ENCODE measurements at places on chromosomes 3 and 15.

DNA sequence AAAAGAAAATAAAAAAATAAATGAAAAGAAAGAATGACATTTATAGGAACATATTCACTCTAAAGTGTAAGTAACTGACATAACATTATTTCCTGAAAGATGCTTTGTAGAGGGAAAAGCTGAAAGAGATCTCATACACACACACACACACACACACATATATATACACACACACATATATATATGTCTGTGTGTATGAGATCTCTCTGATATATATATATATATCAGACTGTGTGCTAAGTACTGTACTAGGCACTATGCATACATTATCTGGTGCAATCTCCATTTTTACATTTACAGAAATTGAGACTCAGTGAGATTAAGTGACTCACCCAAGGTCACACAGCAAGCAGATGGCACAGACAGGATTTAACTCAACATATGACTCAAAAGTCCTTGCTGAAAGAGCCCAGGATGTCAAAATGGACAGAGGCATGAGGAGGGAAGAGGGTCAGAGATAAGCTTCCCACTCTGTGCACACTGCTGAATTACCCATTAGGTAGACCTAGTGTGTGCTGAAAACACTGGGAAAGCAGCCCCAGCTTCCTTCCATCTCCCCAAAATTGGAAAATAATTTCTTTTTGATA, 15.0 kb downstream of the BHLHE40 start:
- no peak for DNase-seq

DNA sequence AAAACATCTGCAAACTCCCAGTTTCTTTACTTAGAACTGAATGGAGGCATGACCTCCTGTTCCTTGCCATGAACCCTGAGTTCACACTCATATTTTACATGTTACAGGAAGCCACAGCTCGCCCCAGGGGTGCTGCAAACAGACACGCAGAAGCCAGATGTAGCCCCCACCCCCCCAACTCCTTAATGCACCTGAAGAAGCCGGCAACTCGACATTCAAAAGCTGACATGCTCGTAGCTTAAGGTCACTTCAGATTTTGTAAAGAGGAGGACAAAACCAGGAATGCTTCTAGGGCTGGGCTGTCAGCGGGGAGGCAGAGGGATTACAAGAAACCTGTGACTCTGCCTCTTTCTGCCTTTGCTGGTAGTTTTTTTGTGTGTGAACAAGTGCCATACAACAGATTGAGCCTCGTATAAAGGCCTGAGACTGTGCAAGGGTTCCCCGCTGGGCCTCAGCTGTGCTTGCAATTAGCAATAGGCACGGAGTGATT, 42.0 kb upstream of the FEZF2 start:
- no peak for DNase-seq

- no peak for DNase-seq
Observed at GRCh38 chr15:75688831-75689230, 23.8 kb downstream of the CSPG4 start.

DNA sequence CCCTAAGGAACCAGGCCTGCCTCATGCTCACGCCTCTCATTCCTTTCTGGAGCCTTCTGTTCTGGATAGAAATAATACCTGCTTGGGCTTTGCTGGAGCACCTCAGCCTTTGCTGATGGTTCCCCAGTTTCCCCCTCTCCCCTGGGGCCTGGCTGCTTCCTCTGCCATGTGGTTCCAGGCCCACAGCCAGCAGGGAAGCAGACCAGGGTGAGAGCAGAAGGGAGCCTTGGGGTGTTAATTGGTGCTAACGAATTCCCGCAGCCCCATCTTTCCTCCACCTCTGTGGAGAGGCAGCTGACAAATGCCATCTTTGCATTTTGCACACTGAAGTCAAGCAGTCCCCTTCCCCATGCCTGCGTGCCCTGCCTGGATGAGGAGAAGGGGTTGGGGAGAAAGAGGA, 13.1 kb upstream of the CORO2B start:
- DNase-seq, result no peak

DNA sequence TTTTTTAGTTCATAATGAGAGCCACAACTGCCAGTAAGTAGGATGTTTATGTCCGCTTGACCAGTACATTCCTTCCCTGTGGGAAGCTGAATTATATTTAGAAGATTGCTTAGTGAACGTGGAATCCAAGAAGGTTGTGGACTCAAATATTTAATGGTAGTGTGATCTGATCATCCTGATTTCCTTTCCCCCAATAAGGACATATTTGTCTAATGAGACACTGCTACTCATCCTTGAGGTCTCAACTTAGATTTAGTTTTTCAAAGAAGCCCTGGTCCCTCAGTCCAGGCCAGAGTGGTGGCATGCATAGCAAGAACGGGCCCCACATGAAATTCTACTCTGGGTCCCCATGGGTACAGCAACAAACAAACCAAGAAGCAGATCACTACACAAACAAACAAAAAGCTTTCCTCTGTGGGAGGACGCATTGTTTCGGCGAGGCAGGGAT, 60.8 kb downstream of the USP13 start:
- DNase-seq, result no peak

- DNase-seq, result no peak
Observed at GRCh38 chr3:43759297-43759782, 68.6 kb downstream of the ABHD5 start.
